ENCODE measurements at places on chromosomes 2 and 18. TPM values are rescaled to one million over a fixed set of nuclear protein-coding genes. Genes with fewer than 3 reads are reported as not detected.

Gene RUFY4
- 2.8 TPM for total RNA-seq

Gene CXCR1
- total RNA-seq, result not detected

DNA sequence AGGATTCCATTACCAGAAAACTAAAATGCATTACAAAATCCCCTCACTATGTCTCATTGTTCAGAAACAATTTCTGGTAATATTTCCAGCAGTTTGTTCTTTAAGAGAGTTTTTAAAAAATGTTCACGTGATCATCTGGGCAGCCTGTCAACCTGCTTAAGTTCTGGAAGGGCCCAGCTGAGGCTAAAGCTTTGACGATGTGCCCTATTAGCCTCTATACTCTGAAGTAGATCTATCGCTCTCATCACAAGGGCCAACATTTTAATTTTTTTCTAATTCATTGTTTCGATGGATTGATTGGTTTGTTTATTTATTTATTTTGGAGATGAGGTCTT, 205.8 kb downstream of the PRKCE start:
- no peak overlapping the region for H3K27ac ChIP-seq
- no peaks in the 10 kb centered on the region for H3K27me3 ChIP-seq
- H3K36me3 ChIP-seq, result no peaks in the 10 kb centered on the region
- no peak overlapping the region for H3K4me3 ChIP-seq

DNA sequence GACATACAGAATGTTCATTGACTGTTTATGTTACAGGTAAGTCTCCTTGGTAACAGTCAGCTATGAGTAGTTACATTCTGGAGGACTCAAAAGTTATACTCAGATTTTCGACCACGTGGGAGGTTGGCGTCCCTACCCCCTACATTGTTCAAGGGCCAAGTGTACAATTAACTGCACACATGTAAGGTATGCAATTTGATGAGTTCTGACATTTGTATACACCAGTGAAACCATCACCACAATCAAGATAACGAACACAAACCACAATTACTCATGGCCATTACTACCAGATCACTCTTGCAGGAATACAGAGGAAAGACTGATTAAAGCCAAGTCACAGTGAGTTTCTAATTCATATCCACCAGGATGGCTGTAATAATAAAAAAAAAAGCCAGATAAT, 39.6 kb upstream of the LDLRAD4 start:
- DNase-seq, result no peak
- H3K27me3 ChIP-seq, result no peaks in the 10 kb centered on the region
- no peak overlapping the region for H3K4me3 ChIP-seq

All from breast epithelium (tissue), 4 donors.